ENCODE measurements at places on chromosomes 2 and 18.

DNA sequence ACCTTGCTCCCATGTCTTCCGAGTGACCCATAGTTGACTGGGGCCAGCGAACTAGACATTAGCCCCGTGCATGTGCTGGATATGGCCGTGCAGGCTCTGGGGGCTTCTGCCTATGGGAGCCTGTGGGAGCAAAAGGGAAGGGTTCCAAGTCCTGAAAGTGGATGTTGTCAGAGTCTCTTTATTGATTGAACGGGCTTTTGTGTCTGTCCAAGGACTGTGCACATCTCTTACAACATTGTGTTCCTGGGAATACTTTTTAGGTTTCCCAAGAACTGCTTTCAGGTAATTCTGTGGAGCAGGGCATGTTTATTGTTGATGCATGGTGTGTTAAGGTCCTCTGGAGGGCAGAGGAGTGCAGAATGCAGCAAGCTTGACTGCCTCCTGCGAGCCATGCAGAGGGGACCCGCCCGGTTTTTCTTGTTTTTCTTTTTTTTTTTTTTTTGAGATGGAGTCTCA, 5.0 kb downstream of the RNF144A start:
- peak; percentile 60 for DNase-seq

DNA sequence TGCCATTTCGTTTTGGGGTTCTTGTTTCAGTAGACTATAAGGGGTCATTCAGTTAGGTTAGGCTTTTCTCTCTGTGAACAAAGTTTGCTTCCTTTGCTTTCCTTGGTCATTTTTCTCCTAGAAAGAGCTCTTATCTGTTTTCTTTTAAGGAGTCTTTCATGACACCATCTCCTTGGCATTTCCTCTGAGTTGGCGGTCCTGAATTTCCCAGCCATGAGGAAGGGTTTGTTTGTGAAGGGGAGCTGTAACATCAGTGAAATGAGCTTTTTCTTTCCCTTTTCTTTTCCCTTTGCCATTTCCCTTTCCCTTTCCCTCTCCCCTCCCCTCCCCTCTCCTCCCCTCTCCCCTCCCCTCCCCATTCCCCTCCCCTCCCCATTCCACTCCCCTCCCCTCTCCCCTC, 61.7 kb downstream of the MAP4K4 start:
- DNase-seq, result no peak

GRCh38 chr2:58425368-58425767, 184.2 kb upstream of the FANCL start:
- no peak for DNase-seq

- DNase-seq, result no peak
Observed at GRCh38 chr2:38415728-38416291, 38.7 kb upstream of the ATL2 start.

- DNase-seq, result no peak
Observed at GRCh38 chr18:24588440-24588839, 128.0 kb downstream of the HRH4 start.

GRCh38 chr2:27747827-27748352, 23.6 kb upstream of the MRPL33 start:
- DNase-seq, result no peak

DNA sequence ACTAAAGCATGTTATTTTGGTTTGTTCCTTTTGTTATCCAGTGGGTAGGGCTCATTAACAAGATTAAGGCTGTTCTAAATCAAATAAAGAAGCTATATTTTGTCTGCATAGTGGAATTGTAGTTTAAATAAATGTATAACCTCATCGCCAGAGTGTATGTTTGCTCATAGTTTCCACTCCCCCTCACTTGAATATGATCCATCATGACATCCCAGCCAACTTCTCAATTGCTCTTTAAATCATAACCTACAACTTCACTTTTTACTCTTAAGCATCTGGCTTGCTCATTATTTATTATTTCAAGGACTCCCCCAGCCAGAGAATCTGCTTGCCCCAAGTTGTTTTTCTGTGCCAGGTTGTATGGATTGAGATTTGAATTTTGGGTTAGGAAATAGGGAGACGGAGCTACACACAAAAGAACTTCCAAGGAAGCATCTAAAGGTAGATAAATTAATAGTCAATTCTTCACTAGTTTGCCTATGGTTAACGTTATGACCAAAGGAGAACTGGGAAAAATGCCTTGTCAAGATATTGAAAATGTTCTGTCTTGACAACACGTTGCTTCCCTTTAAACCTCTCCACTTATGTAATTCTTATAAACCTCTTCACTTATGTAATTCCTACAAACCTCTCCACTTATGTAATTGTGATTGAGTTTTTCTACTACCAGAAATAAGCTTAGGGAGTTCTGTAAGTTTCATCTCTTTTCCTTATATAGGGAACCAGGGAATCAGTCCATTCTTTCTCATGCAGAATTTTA, 55.4 kb upstream of the UPP2 start:
- DNase-seq, result no peak

DNA sequence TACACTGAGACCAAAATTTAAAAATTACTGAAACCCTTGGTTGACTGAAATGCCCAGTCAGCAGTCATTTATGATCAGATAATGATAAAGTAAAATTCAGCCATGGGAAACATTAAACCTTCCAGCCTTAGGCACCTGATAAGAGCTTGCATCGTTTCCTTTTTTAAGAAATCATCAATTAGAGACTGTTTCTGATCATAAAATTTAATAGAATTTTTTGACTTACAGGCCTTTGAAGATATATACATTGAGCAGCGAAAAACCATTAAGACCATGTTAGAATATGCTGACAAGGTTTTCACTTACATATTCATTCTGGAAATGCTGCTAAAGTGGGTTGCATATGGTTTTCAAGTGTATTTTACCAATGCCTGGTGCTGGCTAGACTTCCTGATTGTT, 99.6 kb upstream of the CSRNP3 start:
- no peak for DNase-seq

DNA sequence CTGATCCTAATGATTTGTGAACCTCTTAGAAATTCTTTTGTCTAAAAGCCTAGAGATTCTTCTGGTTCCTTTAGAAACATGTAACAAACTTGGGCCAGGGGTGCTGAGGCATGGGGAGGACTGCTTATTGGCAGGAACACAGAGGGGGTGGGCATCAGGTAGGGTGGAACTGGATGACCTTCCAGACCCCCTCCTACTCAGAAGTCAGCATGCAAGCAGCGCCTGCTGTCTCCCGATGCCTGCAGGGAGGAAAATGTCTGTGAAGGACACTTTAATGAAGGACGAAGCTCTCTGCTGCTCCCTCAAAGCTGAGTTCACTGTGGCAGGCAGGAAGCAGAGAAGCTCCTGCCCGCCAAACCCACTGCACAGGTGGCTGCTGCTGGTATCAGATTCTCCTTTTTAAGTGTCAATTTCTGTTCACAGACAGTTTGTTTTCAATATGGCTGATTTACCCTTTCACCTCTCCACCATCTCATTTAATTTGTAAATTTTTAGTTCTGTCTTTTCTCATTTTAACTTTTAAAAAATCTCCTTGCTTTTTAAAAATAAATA, 19.4 kb downstream of the COA5 start:
- DNase-seq, result no peak

DNA sequence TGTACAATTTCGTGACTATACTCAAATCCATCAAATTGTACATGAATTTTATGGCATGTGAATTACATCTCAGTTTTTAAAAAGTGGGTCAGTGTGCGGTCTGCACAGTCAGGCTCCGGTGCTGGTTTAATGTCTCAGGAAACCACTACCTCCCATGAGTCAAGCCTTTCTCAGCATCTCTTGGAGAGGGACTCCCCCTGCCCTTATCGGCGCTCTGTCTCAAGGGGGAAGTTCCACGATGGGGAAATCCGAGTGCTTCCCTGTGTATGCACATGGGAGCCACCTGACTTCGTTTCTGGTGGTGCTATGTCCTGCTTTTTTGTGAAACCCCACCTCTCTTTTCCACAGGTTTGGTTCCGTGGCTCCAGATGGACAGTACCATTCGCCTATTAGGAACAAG, 72.5 kb downstream of the ACOXL start:
- no peak for DNase-seq

GRCh38 chr18:27789406-27789805, 387.5 kb downstream of the CDH2 start:
- DNase-seq, result no peak

GRCh38 chr2:3704692-3705091, 1.3 kb downstream of the DCDC2C start:
- DNase-seq, result no peak

- DNase-seq, result no peak
Observed at GRCh38 chr2:235132651-235133050, 180.8 kb downstream of the SH3BP4 start.

DNA sequence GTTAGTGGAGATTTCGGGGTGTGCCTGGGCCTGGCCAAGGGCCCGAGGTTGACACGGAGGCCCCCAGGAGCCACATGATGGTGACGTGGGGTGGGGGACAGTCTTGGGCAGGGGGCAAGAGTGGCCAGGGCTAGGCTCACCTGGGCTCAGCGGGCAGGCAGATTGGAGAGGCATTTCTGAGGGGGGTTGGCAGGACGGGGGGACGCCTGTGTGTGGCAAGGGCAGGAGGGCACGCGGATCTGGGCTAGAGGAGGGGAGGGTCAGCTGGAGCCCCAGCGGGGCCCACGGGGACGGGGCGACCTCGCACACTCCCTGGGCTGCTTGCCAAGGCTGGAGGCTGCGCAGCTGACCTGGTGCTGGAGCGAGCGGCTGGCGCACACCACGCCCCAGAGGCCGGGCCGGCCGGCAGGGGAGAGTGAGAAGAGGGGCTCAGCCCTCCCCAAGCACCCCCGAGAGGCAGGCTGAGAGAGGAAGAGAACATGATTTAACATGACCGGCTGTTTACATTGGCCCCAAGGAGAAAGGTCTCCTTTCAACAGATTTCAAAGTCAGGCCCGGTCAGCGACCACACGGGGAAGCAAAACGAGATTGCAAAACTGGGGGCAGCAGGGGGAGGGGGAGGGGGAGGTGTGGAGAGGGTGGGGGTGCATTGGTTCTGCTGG, 38.0 kb upstream of the SNED1 start:
- DNase-seq, result peak; percentile 78

DNA sequence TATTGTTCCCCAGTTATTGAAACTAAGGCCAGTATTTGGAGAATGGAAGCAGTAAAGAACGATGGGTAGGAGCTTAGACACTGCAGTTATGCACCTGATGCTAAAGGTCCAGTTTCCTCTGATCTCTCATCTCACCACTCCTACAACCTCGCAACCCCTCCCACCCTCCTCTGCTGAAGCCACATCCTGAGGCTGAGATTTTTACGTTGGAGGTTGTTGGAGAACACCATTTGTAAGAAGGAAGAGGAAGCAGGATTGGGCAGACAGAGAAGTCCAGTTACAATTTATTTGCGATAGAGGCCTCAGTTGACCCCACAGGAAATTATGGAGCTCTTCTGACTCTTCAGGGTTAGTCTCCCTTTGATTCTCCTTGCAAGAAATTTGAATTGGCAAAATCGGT, 54.3 kb upstream of the NDUFV2 start:
- no peak for DNase-seq

DNA sequence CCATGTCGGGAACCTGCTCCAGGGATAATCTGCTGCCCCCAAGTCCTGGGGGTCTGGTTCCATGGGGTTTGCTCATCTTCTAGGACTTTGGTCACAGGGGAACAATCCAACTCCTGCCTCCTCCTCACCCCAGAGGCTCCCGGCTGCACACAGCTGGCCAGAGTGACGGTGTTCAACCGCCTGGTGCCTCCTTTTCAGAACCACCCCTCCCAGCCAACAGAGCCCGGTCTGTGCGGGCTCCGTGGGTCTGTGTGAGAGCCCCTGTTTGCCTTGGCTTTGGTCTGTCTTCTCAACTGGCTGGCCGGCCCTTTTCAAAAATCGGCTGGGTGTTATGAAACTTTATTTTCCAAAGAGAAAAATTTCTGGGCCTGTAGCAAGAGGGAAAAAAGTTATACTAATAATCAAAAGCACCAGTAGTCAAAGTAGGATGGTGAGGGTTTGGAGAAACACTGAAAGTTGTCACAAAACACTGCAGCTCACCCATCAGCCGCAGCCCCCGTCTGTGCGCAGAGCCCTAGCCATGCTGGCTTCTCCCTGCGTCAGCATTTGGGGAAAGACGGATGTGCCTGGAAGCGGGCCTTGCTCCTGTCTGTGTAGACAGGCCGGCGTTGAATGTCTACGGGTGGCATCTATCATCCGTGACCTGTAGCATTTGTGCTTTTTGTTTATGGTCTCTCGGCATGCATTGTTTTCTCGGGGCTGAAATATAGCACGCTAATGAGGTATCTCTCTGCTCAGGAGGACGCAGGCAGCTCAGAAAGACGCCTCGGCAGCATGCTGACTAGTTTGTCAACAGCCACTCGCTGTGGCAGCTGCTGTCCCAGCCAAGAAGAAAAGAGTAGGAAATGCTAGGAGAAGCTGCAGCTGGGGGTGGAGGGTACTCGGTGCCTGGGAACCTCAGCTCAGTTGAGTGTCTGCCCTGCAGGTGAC, 138.6 kb downstream of the GLI2 start:
- DNase-seq, result no peak

DNA sequence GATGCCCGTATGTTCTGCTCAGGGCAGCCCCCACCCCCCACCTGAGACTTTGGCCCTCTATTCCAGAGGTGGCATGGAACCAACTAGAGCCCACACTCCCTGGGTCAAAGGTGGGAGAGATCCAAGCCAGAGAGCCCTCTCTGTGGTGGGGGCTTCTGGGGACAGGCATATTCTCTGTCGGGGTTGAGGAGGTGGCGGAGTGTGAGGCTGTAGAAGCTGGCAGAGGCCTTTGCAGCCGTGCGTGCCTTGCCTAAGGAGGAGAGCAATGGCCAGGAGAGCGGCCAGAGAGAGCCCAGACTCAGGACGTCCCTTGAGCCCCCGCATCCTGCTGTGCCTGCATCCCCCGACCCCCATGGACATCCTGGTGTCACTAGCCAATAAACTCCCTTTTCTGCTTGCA, 79.2 kb upstream of the HPCAL1 start:
- no peak for DNase-seq

DNA sequence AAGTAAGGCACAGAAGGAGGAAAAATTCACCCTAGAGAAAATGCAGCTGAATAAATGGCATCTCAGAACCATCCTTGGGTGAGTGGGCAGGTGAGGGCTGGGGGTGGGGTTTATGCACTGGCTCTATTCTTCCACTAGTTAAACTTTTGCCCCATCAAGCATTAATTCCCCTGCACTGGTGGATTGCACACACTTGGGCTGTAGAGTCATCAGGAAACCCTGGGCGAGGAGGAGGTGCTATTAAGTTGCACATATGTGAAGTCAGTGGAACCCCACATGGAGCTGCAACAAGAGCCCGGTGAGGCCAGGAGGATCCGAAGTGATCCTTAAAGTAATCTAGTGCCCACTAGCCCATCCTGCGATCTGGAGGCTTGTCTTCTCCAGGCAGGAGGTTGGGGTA, 6.8 kb upstream of the DNAJB2 start:
- DNase-seq, result no peak

GRCh38 chr2:52340171-52340570, 1308.2 kb upstream of the NRXN1 start:
- DNase-seq, result no peak

- no peak for DNase-seq
Observed at GRCh38 chr2:8520791-8521344, 161.0 kb upstream of the ID2 start.

DNA sequence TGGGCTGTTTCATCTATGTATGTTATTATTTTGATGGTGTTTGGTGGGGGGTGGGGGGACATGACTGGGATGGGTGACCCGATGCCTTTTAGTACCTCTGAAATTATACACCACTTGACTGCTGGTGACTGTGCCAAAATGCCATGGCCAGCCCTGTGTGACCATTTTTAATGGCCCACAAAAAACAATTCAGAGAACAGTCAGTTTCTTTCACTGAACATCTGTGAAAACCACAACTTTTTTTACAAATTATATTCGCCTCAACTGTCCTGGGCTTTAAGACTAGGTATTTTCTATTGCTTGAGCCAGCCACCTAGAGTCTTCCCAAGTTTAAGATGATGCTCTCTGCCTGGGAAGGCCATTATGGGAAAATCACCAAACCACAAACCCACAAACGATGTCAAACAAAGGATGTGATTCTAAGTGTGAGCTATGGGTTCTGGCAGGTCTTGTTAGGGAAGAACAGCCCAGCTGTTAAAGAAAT, 33.9 kb downstream of the FN1 start:
- no peak for DNase-seq

Data from left kidney (tissue), 8 donors.